ENCODE measurements at places on chromosomes 5 and 9.

- peak; percentile 60 for DNase-seq
These were observed 18.1 kb upstream of the COL5A1 start for GRCh38 chr9:134623258-134624066.

DNA sequence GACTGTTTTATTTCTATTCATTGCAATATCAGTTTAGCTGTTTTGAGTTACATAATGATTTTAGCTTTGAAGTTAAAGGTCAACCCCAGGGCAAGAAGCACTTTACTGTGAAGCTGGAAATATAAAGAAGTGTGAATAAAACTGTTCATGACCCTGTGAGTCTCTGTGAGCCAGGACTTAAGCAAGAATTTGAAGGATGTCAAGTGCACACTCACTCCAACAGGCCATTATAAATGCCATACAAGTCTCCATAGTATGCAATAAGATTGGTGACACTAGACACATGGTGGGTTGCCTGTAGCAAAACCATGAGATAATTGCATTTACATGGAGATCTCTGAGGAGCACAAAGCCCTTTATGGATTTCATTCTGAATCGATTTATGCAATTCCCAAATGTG, 318.7 kb upstream of the ITGA1 start:
- DNase-seq, result no peak

GRCh38 chr9:107898761-107899160, 409.2 kb upstream of the KLF4 start:
- DNase-seq, result no peak

DNA sequence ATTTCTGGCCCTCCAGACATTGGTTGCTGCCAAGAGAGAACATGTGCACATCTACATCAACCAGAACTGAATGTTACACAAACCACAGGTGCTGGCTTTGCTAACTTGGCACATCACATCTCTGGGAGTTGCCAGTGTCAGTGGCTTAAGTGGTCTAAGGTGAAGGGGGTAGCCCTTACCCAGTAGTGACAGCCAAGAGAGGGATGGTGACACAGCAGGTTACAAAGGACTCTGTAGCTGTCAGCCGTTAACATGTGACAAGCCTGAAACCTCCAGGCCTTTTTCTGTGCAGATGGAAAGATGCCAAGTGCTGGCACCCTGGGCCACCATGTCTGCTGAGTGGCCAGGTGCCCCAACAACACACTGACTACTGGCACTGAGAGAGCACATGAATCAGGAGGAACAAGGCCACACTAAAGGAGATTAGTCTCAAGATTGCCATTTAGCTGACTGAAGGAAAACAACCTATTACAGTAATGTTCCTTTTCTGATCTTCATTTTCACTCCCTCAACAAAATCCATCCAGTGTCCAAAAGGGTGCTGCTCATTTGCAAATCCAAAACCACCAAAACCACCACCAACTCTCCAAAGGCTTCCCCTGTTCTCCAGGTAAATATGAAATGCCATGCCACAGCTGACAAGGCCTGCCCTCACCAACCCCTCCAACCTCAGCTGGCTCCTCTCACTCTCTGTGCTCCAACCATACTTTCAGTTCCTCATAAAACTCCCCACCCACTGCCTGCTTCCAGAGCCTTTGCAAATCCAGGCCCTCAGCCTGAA, 20.2 kb downstream of the SIL1 start:
- no peak for DNase-seq

- no peak for DNase-seq
These were observed 33.5 kb downstream of the FAF2 start for GRCh38 chr5:176481711-176482110.

DNA sequence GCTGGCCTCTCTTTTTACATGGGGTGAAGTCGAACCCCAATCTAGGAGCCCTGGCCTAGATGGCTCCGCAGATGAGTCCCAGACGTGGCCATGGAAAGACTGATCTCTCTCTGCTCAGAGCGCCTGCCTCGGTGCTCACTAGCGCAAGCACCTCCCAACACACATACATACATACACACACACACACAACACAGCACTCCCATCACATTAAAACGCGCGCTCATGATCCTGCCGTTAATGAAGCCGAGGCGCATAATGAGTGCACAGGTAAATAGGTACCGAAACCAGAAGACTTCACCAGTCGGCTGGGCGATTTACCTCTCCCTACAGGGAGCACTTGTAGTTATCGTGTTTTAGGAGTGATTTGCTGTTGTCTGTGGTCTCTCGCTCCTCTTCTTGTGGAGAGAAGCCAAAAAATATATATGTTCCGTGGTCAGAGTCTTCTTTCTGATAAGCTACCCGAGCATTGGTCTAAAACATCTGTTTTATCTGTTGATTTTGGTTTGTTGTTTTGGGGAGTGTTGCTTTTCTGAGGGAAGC, 207.7 kb downstream of the MEF2C start:
- DNase-seq, result no peak

- no peak for DNase-seq
These were observed 687.1 kb downstream of the TAF11L14 start for GRCh38 chr5:18321262-18321942.

DNA sequence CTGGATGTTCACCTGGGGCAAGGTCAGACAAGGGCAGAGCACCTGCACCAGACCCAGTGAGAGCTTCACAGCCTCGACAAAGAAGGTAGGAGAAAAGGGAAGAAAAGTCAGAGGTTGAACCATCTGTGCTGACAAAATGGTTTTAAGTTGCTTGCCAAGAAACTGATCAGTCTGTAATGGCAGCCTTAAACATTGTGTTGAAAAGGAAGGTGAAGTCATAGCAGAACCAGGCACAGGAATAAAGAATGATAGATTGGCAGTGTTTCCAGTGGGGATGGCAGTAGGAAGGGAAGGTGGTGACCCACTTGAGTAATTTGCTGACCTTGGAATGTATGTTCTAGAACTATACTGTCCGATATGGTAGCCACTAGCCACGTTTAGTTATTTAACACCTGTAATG, 34.2 kb downstream of the HTR4 start:
- no peak for DNase-seq

DNA sequence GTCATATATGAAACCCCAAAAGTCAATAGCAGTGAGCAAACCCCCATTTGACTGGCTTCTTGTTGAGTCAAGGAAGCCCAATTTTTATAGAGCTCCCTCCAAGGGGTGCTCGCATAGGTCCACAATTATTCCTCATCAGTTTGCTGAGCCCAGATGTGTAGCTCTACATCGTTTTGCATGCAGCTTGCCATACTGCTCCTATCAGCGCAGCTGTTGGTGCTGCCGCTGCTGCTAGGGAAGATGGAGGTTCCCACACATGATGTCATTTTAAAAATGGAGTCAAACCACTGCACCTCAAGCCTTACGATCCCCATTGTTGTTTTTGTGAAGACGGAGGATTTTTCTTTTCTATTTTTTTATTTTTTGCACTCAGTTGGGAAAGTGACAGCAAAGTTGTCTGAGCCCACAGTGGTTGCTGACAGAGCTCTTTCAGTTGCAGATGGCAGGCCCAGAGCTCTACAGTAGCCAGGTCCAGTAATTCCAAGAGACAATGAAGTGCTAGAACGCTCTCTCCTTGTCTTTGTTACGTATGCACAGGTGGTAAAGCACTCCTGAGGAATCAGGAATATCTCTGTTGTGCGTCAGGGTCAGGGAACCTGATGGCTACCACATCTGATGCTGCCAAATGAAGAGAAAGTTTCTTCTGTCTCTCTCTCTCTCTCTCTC, 23.2 kb upstream of the C5orf63 start:
- no peak for DNase-seq

- no peak for DNase-seq
These were observed 228.0 kb upstream of the KIF2A start for GRCh38 chr5:62077823-62078550.
